ENCODE measurements at places on chromosomes 11 and 22. TPM values are rescaled to one million over a fixed set of nuclear protein-coding genes. Genes with fewer than 3 reads are reported as not detected.
A peak's percentile ranks its signal among the peaks of the same experiment; 100 is the strongest.

DNA sequence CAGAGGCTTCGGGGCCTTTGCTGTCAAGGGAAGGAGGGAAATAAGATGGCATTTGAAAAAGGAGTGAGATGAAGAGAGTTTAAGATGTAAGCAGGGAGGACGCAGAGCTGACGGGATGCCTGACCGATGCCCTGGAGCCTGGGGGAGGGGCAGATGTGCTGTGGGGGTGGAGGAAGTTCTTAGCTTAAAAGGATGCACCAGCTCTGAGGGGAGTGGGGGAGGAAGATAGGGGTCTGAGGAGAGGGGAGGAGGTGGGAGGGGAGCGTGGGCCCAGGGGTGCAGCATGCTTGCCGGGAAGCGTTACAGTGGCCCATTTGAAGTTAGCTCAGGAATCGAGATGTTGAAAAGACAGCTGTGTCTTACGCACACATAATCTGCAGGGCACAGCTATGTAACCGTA lies 56.3 kb downstream of the RPS6KA4 start:
- peaks cover 20% of the 10 kb centered on the region for H3K4me1 ChIP-seq
- H3K36me3 ChIP-seq = peaks cover 4% of the 10 kb centered on the region
- peaks cover 3% of the 10 kb centered on the region for H3K27me3 ChIP-seq
- DNase-seq = no peak
- H3K27ac ChIP-seq = no peak overlapping the region

GRCh38 chr11:119284344-119285157 lies 32.4 kb downstream of the MCAM start:
- H3K36me3 ChIP-seq = no peaks in the 10 kb centered on the region
- H3K27me3 ChIP-seq = no peaks in the 10 kb centered on the region
- H3K4me3 ChIP-seq = no peak overlapping the region
- H3K27ac ChIP-seq = no peak overlapping the region

GRCh38 chr11:106286881-106287504 lies 209.5 kb downstream of the AASDHPPT start:
- peaks cover 23% of the 10 kb centered on the region for H3K4me1 ChIP-seq
- H3K27me3 ChIP-seq = peaks cover 2% of the 10 kb centered on the region
- peak; percentile 19 for DNase-seq
- peak overlapping the region; percentile 87 for H3K27ac ChIP-seq

DNA sequence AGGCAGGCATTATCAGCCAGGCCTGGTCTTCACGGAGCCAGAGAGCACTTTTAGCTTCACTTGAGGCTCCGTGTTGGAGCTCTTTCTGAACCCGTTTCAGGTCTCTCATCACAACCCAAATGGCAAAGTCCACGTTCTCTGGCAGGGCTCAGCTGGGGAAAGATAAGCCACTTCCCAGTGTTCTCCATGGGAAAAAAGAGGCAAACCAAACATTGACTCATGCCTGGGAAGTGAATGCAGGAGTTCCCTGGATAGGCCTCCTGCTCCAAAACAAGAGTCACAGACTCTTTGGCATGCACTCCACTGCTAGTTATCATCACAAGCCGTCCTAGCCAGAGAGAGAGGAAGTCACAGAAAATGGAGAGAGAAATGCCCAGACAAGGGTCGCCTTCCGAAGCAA lies 11.6 kb downstream of the OPCML start:
- DNase-seq = no peak
- H3K4me3 ChIP-seq = no peak overlapping the region
- no peak overlapping the region for H3K27ac ChIP-seq
- H3K27me3 ChIP-seq = peaks cover 3% of the 10 kb centered on the region
- H3K36me3 ChIP-seq = no peaks in the 10 kb centered on the region

DNA sequence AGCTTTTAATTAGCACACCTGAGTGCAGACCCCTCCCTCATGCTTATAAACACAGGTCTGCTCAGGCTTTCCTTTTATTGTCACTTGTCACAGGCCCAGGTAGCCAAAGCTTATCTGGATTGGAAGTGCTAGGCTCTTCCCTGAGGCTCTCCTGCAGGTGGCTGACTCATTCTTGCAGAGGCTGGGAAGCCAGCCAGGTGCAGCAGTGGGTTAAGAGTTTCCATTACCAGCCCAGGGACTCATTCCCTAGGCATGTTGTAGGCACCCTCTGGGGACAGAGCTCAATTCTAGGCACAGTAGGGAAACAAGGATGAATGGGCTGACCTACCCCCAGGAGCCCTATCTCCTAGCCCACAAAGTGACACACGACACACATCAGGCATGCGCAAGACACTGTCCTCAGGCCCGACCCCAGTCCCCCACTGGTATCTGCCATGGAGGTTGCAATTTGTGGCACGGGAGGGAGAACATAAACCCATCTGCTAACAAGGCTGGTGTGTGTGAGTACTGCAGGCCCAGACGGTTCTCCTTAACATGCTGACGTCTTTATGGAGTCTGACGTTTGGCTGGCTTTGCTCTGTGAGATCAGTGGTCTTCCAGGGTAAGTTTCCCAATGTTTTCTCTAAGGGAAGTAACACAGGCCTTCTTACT lies 94.2 kb downstream of the ABTB2 start:
- H3K27me3 ChIP-seq = no peaks in the 10 kb centered on the region
- H3K4me3 ChIP-seq = no peak overlapping the region
- no peak for DNase-seq

GRCh38 chr11:34261820-34262219 lies 96.0 kb downstream of the ABTB2 start:
- no peak for DNase-seq
- peaks cover 11% of the 10 kb centered on the region for H3K4me1 ChIP-seq
- H3K27ac ChIP-seq = no peak overlapping the region

GRCh38 chr22:50305393-50305922 lies 2.0 kb downstream of the PLXNB2 start:
- peaks cover 12% of the 10 kb centered on the region for H3K27me3 ChIP-seq
- DNase-seq = no peak
- no peak overlapping the region for H3K4me3 ChIP-seq
- no peaks in the 10 kb centered on the region for H3K36me3 ChIP-seq
- no peak overlapping the region for H3K27ac ChIP-seq

GRCh38 chr22:23108249-23109078 lies 33.3 kb downstream of the RSPH14 start:
- H3K27me3 ChIP-seq = peaks cover 16% of the 10 kb centered on the region
- DNase-seq = no peak
- H3K4me3 ChIP-seq = no peak overlapping the region
- no peak overlapping the region for H3K27ac ChIP-seq
- H3K36me3 ChIP-seq = no peaks in the 10 kb centered on the region

DNA sequence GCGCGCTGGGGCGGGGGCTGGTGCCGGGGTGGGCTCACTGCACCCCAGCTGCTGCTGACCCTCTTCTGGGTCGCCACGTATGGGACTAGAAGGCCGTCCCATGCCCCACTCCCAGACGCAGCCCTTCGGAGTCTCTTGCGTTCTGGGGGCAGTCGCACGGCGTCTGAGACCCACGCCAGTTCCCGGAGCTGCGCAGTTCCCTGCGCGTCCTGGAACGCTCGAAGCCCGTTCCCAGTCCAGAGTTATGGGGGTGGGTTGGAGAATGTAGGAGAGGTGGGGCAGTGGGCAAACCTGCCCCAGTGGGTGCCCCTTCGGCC lies 375 bp downstream of the LAYN start:
- peak overlapping the region; percentile 51 for H3K4me3 ChIP-seq
- H3K27me3 ChIP-seq = peaks cover 3% of the 10 kb centered on the region
- no peak overlapping the region for H3K27ac ChIP-seq
- no peak for DNase-seq

DNA sequence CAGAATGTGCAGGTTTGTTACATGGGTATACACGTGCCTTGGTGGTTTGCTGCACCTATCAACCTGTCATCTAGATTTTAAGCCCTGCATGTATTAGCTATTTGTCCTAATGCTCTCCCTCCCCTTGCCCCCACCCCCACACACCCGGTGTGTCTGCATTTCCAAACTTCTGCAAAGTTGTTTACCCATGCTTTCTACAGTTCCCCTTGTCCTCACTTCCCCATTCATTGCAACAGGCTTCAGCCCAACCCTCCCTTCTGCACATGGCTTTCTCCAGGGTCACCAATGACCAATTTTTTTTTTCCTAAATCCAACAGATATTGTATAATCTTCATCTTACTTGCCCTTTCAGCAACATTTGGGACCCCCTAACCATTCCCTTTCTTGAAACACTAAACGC lies 32.0 kb upstream of the NUP50 start:
- H3K27me3 ChIP-seq = peaks cover 4% of the 10 kb centered on the region
- DNase-seq = no peak
- peaks cover 10% of the 10 kb centered on the region for H3K36me3 ChIP-seq
- no peak overlapping the region for H3K27ac ChIP-seq

GRCh38 chr11:56817661-56818060 lies 69.2 kb upstream of the OR9G4 start:
- peaks cover 3% of the 10 kb centered on the region for H3K4me1 ChIP-seq
- DNase-seq = no peak
- H3K27me3 ChIP-seq = peaks cover 3% of the 10 kb centered on the region
- H3K27ac ChIP-seq = no peak overlapping the region
- H3K4me3 ChIP-seq = no peak overlapping the region

DNA sequence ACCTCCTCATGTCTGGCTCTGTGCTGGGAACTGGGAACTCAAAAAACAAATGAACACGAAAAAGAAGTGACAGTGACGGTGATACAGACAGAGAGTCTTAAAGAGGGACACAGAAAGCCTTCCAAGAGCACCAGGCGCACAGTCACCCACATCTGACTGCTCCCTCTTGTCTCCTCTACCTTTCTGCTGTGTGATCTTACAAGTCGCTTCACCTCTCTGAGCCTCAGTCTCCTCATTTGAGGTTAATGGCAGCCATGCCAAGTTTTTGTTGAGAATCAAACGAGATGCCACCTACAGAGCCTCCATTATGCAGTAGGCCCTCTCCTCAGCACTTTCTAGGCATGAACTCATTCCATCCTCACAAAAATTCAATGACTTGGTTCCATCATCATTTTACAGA lies 3.7 kb downstream of the LRRC32 start:
- peaks cover 2% of the 10 kb centered on the region for H3K27me3 ChIP-seq
- peak; percentile 5 for DNase-seq
- H3K4me3 ChIP-seq = no peak overlapping the region
- H3K4me1 ChIP-seq = peaks cover 8% of the 10 kb centered on the region
- no peak overlapping the region for H3K27ac ChIP-seq
- H3K36me3 ChIP-seq = no peaks in the 10 kb centered on the region

DNA sequence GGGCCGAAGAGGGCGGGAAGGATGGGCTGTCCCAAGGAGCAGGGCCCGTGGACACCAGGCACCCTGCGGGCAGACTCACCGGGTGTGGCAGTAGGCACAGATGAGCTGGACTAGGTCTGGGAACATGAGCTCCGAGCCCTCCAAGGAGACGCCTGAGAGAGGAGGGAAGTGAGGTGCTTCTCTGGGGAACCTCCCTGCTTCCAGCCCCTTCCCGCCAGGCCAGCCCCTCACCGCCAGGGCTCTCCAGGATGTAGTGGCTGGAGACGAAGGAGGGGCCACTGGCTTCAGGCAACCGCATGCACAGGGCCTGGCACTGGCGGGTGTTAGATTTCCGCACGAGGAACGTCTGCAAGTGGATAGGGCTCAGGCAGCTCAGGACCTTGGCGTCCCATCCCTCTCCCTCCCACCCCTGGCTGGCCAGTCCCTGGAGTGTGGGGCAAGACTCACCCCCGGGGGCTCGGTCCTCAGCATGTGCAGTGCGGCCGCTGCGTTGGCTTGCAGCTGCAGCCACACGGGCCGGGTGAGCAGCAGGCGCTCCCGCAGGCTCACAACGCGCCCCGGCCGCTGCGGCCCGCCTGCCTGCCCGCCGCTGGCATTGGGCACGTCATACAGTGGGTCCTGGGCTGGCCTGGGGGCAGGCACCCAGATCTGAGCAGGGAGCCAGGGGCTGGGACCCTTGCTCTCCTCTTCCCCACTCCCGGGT lies 552 bp downstream of the RIN1 start:
- no peak for DNase-seq
- peaks cover 10% of the 10 kb centered on the region for H3K27me3 ChIP-seq
- peaks cover 18% of the 10 kb centered on the region for H3K4me1 ChIP-seq
- peak overlapping the region; percentile 55 for H3K4me3 ChIP-seq
- H3K36me3 ChIP-seq = no peaks in the 10 kb centered on the region

DNA sequence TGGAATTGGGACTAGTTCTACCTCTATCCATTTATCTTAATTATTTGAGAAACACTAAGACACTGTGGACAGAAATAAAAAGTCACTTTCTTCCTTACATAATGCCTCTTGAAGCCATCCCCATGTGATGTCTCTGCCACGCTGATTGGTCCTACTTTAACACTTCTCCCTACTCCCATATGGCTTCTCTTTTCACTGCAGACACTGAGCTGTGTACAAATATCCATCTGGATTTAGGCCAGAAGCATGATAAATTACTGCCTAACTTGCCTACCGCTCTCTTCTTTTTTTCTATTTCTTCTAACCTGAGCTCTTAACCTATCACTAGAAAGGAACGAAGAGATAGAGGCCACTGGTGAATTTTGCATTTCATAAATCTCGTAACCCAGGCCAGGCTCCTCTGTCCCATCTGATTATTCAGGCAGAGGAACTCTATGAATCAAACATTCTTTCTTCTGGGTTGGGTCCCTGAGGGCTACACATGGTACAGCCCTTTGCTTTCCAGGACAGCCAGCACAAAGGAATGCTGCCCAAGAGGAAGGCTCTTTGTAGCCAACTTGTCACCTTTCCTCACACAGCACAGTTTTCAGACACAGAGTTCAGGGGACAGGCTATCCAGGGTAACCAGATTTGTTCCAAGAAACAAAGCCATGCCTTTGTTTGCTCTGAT lies 878.5 kb upstream of the LRRC4C start:
- no peak for DNase-seq
- H3K27me3 ChIP-seq = no peaks in the 10 kb centered on the region
- peaks cover 7% of the 10 kb centered on the region for H3K36me3 ChIP-seq
- H3K4me1 ChIP-seq = no peaks in the 10 kb centered on the region
- H3K4me3 ChIP-seq = no peak overlapping the region

DNA sequence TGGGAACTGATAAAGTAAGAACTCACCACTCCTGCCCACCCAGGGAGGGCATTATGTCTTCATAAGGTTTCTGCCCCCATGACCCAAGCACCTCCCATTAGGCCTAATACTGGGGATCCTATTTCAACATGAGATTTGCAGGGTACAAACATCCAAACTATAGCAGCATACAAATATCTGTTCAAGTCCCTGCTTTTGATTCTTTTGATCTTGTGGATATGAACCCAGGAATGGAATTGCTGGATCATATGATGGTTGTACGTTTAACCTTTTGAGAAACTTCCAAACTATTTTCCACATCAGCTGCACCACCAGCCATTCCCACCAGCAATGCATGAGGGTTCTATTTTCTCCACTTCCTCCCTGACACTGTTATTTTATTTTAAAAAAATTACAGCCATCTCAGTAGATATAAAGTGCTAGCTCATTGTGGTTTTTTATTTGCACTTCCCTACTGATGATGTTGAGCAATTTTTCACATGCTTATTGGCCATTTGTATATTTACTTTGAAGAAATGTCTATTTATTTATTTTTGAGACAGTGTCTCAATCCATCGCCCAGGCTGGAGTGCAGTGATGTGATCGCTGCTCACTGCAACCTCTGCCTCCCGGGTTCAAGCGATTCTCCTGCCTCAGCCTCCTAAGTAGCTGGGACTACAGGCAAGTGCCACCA lies 7.1 kb upstream of the ATG16L2 start:
- H3K36me3 ChIP-seq = no peaks in the 10 kb centered on the region
- H3K27ac ChIP-seq = no peak overlapping the region
- H3K27me3 ChIP-seq = no peaks in the 10 kb centered on the region
- no peak overlapping the region for H3K4me3 ChIP-seq
- no peaks in the 10 kb centered on the region for H3K4me1 ChIP-seq
- no peak for DNase-seq

GRCh38 chr11:84871116-84871515 lies 756.0 kb downstream of the DLG2 start:
- no peaks in the 10 kb centered on the region for H3K27me3 ChIP-seq
- H3K36me3 ChIP-seq = no peaks in the 10 kb centered on the region
- no peak overlapping the region for H3K27ac ChIP-seq
- H3K4me3 ChIP-seq = no peak overlapping the region
- no peak for DNase-seq
- H3K4me1 ChIP-seq = peaks cover under 1% of the 10 kb centered on the region

The OR5B17 gene
- total RNA-seq = not detected

The SEC14L2 gene
- 0.76 TPM for total RNA-seq

The PRSS23 gene
- total RNA-seq = 20.2 TPM

The CHRDL2 gene
- not detected for total RNA-seq

The OLFML1 gene
- not detected for total RNA-seq

The CASP5 gene
- not detected for total RNA-seq
